AG10803 (cell line): ENCODE measurements at places on chromosomes 2 and 18.

GRCh38 chr18:54822872-54823845 lies 5.1 kb upstream of the RAB27B start:
- DNase-seq = peak; percentile 82

DNA sequence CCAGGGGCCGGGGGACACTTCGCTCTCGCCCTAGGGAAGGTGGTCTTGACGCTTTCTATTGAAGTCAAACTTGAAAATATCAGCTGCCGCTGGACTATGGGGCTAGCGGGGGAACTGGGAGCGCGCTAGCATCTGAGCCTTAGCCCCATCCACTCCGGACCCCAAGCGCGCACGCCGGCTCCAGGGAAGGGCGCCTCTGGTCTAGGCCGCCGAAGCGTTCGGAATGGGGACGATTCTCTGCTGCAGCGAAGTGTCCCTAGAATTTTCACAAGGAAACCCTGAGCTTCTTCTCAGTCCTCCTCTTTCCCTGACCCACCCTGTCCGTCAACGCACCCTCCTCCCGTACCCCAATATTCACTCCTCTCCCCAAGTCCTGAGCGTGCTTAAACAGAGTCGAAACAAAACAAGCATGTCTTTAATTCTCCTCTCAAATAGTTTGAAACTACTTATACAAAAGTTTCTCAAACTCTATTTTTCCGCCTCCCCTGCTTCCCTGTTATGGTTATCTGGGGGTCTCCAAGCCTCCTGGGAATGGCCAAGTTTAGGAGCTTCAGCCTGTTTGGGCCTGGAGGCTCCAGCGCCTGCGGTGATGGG lies 5.0 kb downstream of the RAX start:
- no peak for DNase-seq

DNA sequence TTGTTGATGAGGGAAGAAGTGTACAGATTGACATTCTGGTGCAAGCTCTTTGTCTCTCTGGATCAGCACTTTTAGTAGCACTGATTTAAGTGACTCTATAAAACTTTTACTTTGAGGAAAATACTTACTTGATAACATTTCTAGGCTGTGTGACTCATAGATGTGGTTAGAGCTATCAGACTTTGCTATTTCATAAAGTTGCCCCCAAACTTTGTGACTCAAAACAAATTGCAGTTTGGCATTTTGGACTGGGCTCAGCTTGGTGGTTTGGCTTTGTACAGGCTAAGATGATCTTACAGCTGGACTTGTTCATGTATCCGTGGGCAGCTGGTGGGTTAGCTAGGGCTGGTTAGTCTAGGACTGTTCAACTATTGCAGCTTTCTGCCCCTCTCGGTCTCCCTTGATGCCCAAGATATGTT lies 42.1 kb upstream of the GLS start:
- DNase-seq = peak; percentile 87

DNA sequence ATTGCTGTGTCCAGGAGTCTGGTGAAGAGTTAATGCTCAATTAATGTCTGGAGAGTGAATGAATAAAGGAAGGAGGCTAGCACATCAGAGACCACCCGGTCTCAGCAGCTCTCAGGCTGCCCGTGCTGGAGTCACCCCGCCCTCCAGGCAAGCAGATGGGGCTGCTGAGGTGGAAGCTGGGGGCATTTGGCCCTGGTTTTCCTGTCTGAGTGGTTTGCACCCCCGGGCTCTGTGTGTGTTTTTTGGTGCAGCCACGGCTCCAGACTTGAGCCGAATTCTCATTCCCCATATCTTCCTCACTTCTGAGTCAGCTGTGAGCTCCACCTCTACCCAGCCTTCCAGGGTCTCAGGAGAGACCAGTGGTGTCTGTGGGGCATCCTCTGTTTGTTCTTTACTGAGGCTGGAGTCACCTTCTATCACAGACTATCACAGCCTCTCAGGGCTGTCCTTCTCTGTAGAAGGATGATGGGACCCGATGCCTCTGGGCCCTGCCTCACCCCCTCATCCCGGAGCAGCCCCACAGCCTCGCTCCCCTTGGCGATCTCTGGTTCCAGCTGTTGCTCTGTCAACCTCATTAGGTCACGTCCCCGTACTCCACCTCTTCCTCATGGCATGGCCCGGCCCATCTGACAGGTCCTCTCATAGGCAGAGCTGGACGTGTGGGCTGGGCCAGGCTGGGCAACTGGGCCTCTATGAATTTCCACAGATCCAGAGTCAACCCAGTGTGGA lies 60.8 kb downstream of the HS1BP3 start:
- DNase-seq = no peak

GRCh38 chr2:144621266-144621665 lies 101.3 kb upstream of the ZEB2 start:
- DNase-seq = no peak

DNA sequence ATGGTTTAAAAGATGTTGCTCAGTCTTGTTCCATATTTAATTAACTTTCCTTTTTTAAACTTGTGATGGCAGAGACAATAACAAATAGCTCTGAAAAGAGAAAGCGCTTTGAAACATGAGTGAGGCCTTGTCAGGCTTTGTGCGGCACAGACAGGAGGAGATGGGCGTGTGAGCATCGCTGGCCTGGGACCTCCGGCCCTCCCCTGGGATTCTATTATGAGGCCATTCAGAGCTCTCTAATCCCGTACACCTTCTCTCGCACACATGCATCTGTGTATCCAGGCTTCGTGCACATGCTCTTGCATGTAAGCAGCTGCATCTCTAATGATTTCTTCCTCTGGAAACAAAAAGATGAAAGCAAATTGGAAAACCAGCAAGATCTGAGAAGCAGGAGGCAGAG lies 313.7 kb downstream of the ZNF521 start:
- no peak for DNase-seq

GRCh38 chr2:206790311-206790935 lies 25.0 kb downstream of the FASTKD2 start:
- peak; percentile 79 for DNase-seq

DNA sequence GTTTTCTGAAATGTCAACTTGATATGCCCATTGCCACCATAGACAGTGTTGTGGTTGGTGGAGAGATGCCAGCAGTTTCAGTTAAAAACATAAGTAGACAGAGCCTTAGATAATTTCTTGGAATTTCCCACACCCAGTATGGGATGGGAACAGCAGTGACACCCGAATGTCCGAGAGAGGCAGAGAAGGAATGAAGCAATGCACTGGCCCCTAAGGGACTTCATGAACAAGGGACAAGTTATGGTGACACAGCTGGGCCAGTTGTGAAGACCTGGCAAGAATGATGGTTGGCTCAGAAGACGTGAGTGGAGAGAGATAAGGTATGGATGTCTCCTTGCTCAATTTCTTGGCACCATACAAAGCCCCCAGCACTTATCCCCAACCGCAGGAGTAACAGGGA lies 165.2 kb upstream of the APCDD1 start:
- no peak for DNase-seq
